ENCODE measurements at places on chromosomes 3 and 15.

DNA sequence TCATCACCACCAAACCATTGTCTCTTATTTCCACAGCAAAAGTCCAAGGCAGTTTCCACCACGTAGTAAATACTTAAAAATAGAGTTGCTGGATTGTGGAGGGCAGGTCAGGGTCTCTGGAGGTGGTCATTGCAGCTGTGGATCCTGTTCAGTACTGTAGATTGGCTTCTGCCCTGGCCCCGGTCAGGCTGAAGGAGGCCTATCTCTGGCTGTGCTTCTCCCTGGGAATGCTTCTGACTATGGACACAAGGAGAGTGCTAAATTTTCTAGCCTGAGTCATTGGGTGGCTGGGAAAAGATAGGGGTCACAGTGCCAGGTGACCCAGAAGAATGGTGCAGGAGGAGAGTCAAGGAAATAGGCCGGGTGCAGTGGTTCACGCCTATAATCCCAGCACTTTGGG, 26.3 kb upstream of the GMPPB start:
- DNase-seq = no peak

DNA sequence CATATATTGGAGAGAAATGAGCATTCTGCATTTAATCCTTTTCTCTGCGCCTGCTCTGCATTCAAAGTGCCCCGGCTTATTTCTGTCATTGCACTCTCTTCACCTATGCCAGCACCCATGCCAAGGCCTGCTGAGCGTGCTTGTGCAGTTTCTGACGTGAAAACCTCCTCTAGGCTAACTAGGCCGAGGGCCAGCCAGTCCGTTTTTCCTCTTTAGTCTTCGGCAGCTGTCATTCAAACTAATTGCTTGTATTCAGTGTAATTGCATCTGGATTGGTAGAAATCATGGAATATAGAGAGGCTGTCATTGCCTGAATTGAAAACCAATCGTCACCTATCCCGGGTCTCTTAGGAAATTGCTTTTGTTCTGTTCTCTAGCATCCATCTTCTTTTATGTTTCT, 94.0 kb downstream of the ARPP21 start:
- DNase-seq = no peak

GRCh38 chr3:26307787-26308186, 314.8 kb upstream of the LRRC3B start:
- peak; percentile 70 for DNase-seq

GRCh38 chr3:46393011-46393410, 13.9 kb downstream of the CCR5AS start:
- no peak for DNase-seq

GRCh38 chr3:100776746-100777145, 67.5 kb downstream of the TFG start:
- no peak for DNase-seq

DNA sequence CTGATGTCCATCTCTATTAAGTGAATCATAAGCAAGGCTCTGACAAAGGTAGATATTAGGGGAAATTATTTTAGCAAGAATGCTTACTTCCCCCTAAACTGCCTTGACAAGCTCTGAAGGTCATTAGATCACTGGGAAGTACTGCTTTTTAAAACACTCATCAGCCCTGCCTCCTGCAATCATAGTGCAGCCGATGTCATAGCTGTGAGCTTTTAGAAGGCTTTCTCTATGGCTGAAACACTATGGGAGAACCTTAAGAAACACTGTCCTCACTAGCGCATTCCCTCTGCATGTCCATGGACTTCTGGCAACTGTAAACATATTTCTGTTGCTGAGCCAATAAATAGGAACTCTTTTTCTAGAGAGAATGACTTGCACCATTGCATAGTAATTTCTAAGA, 38.7 kb upstream of the PTPRG start:
- DNase-seq = no peak

- no peak for DNase-seq
Measured at GRCh38 chr15:88894819-88895767, at the start of gene HAPLN3. TSS of gene HAPLN3 (minus strand) at chr15:88895544. CDS start at chr15:88887298, 8,246 bp downstream.

GRCh38 chr3:15206662-15207576, 873 bp downstream of the CAPN7 start:
- DNase-seq = no peak

GRCh38 chr3:180058238-180058637, 21.5 kb upstream of the PEX5L start:
- no peak for DNase-seq

DNA sequence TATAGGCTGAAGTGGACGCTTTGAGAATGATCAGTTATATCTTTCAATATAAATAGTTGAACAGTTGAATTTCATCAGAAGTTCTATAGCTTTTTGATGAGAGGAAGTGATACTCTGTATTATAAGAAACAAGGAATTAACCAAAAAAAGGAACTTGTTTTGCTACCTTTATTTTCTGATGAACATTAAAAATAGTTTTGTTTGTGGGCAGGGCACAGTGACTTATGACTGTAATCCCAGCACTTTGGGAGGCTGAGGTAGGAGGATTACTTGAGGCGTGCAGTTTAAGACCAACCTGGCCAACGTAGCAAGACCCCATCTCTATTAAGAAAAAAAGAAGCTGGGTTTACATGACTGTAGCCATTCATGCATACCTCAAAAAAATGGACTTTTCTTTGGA, 16.7 kb downstream of the BLOC1S6 start:
- DNase-seq = no peak

GRCh38 chr3:156750191-156750873, 75.8 kb upstream of the LEKR1 start:
- DNase-seq = no peak

DNA sequence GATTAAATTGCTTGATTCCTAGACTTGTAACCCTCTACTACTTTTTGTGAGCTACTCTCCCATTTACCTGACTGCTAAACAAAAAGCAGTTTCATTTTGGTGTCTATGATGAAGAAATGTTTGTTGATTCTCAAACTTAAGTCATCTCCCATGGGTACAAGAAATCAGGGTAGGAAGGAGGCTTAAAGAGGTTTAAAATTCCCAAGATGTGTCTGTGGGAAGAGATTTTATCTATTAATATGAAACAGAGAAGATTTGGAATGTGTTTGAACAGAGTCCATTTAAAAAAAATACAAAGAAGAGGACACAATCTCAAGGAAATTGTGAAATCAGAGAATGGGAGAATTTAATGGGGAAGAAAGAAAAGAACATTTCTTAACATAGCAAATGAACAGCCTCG, 14.8 kb downstream of the P3H2 start:
- DNase-seq = no peak
